ENCODE measurements at places on chromosomes 7 and 10. TPM values are rescaled to one million over a fixed set of nuclear protein-coding genes. Genes with fewer than 3 reads are reported as not detected.

SPDYE9 gene
- total RNA-seq: not detected

HOXA4 gene
- total RNA-seq: not detected

CADPS2 gene
- total RNA-seq: 2.0 TPM

POLD2 gene
- total RNA-seq: 122 TPM

STEAP2 gene
- 3.9 TPM for total RNA-seq

RNLS gene
- total RNA-seq: 6.7 TPM

SKIDA1 gene
- under 0.01 TPM for total RNA-seq

SHTN1 gene
- total RNA-seq: 3.1 TPM

PDCD11 gene
- total RNA-seq: 44.5 TPM

CHCHD2 gene
- total RNA-seq: 440 TPM

EBF3 gene
- total RNA-seq: 0.26 TPM

C10orf62 gene
- not detected for total RNA-seq

UTF1 gene
- total RNA-seq: not detected

DRGX gene
- total RNA-seq: not detected

MET gene
- total RNA-seq: 156 TPM

PRKCQ gene
- 2.1 TPM for total RNA-seq

LOXL4 gene
- total RNA-seq: 0.13 TPM

ENTPD1 gene
- not detected for total RNA-seq

ECHDC3 gene
- total RNA-seq: 10.0 TPM

C7orf57 gene
- 2.4 TPM for total RNA-seq

INPP5F gene
- total RNA-seq: 11.6 TPM

PDE6C gene
- not detected for total RNA-seq

RAB11FIP2 gene
- 12.6 TPM for total RNA-seq

All from bronchial epithelial cell (primary cell).